ENCODE measurements at places on chromosomes 1 and 21.

- DNase-seq, result no peak
Measured at GRCh38 chr1:34212673-34213072, 36.0 kb downstream of the C1orf94 start.

GRCh38 chr1:69103705-69104385 is 463.9 kb upstream of the LRRC7 start:
- no peak for DNase-seq

DNA sequence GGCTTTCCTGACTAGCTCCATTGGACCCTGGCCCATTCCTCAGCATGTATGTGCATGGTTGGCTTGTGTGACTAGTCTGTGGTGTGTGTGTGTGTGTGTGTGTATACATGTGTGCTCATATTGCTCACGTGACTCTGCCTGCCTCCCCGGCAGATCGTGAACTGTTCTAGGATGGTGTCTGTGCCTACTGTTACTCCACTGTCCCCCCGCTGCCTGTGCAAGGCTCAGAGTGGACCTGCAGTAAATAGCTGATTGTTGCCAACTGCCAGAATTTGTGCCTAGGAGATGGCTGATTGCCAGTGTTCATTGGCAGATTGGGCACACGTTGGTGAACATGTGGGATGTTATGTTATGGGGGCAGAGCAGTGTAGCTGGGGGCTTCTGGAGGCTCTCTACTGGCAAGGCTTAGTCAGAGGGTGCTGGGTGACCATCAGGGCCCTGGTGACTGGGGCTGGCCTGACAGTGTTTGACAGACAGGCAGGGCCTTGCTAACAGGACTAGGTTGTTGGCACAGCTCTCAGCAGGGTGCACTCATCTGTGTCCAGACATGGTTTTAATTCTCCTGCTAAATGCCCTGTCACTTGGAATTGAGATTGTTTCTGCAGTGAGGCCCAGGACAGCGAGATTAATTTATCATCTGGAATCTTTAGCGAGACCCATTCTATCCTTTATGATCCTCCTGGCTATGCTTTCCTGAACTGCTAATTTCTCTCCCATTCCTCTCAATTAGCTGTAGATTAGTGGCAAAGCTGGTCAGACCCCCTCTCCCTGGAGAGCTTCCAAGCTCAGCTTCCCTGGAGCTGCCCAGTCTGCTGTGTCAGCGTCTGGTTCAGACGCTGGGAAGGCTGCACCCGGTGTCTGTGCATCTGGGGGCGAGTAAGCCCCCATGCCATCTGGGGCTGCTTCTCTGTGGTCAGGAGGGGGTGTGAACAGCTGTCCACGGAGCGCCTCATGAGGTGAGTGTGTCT is 20.8 kb downstream of the SLC6A17 start:
- DNase-seq, result no peak

DNA sequence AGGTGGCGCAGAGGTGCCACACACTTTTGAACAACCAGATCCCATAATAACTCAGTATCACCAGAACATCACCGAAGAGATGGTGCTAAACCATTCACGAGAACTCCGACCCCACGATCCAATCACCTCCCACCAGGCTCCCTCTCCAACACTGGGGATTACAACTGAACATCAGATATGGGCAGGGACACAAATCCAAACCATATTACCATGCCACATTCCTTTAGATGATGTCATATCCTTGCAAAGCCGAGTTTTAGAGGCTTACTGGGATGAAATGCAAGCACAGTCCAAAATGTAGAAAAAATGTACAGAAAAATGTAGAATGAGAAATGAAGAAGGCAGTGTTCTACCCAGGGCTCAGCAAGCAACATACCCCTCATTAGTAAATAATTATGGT is 64.7 kb downstream of the SGIP1 start:
- no peak for DNase-seq

DNA sequence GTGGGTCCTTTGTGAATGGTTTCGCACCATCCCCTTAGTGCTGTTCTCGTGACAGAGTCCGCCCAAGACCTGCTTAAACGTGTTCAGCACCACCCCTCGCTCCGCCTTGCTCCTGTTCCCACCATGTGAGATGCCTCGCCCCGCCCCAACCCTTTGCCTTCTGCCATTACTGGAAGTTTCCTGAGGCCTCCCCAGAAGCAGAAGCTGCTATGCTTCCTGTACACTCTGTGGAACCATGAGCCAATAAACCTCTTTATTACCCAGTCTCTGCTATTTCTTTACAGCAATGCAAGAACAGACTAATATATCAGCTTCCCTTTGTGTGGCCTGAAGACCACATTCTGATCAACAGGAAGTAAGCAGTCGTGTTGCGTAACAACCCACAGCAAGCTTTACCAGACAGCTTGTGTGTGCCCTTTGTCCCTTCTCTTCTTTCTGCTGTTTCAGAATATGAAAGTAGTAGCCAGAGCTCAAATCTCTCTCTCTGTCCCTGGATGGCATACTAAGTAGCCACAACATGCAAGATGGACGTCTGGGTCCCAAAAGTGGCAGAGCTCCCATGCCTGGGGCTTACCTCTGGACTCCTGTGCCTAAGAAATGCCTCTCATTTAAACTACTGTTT is 14.1 kb downstream of the HENMT1 start:
- no peak for DNase-seq

GRCh38 chr1:228697207-228698016 is 37.9 kb upstream of the RHOU start:
- no peak for DNase-seq

DNA sequence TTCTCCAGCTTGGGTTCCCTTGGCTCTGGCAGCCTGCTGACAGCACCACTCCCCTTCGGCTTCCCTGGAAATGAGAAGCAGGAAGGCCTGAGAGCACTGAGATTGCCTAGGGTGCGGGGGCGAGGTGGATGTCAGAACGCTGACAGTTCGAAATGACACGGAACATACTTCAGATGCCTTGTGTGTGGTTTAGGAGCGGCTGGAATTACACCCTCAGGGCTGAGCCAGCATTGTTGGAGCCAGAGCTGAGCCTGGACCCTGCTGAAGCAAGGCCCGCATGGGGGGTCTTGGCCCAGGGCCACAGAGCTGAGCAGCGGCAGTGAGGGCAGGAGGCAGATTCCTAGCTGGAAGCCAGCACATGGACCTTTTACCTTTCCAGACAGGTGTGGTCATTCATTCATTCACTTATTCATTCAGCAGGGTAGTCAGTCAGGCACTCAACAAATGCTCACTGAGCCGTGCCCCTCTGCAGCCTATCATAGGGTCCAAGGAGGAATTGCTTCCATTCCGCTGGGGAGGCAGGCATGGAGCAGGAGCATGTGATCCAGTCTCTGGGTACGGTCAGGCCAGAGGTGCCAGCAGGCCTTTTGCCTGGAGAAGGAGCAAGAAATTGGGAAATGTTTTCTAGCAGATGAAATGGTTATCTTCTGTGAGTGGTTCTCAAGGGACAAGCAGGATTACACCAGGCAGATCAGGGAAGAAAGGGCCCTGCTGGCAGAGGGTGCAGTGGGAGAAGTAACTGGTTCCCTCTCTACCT is 6.6 kb upstream of the FOXE3 start:
- DNase-seq, result no peak

GRCh38 chr21:25608044-25608737 is 910 bp upstream of the MRPL39 start:
- DNase-seq, result peak; percentile 68
